ENCODE measurements at places on chromosomes 16 and 17.
A peak's percentile ranks its signal among the peaks of the same experiment; 100 is the strongest.

DNA sequence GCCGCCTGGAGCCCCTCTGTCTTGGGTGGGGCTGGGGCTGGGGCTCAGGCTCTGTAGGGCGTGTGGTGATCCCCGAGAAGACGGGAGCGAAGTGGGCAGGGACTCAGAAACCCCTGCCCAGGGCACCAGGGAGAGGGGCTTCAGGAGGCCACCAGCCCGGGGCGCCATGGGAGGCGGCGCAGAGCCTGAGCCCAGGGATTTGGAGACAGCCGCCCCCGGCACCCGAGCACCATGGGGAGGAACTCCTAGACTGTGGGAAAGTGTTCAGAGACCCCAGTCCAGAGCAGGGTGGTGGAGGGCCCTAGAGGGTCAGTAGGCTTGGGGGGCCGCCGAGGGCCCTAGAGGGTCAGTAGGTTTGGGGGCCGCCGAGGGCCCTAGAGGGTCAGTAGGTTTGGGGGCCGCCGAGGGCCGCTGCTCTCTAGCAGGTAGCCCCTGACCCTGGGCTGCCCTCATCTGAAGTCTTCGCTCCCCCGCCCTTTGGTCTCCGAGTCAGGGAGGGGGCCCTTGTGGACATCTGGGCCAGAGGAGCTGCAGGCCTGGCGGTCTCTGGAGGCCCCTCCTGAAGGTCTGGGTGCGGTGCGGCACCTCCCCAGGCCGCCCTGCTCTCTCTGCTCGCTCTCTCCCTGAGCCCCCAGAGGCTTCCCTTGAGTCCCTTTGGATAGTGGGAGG, 734 bp downstream of the ARHGDIG start:
- no peak for DNase-seq

GRCh38 chr17:19713462-19713861, 2.9 kb downstream of the SLC47A2 start:
- no peak for DNase-seq

DNA sequence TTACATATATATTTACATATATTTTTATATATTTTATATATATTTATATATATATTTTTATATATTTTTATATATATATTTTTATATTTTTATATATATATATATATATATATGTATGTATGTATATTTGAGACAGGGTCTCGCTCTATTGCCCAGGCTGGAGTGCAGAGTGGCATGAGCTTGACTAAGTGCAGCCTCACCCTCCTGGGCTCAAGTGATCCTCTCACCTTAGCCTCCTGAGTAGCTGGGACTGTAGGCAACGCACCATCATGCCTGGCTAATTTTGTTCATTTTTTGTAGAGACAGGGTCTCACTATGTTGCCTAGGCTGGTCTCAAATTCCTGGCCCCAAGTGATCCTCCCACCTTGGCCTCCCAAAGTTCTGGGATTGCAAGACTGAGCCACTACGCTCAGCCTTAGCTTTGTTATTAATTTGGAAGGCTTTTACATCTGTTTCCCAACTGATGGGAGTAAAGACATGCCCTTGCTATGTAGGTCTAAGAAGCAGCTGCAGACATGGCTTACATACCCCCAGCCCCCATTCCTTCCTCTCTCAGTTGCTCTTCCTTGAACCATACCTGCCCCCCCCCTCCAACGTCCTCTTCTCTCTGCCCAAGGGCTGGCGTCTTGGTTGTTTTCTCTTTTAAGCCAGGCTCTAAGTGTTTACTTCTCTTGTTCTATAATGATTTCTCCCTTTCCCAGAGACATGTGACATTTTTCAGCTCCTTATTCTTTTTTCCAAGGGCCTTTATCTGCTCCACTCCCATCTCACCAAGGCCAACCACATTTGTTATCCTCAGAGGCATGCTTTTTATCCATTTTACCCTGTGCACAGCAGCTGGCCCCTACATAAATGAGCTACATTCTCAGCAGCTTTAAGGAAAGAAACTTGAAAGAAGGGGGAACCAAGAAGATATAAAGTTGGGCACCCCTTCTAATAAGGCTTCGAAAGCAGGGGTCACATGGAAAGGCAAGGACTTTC, 64.2 kb upstream of the ATF7IP2 start:
- no peak for DNase-seq

- no peak for DNase-seq
Observed at GRCh38 chr16:59164461-59164860, 430.3 kb upstream of the GOT2 start.

DNA sequence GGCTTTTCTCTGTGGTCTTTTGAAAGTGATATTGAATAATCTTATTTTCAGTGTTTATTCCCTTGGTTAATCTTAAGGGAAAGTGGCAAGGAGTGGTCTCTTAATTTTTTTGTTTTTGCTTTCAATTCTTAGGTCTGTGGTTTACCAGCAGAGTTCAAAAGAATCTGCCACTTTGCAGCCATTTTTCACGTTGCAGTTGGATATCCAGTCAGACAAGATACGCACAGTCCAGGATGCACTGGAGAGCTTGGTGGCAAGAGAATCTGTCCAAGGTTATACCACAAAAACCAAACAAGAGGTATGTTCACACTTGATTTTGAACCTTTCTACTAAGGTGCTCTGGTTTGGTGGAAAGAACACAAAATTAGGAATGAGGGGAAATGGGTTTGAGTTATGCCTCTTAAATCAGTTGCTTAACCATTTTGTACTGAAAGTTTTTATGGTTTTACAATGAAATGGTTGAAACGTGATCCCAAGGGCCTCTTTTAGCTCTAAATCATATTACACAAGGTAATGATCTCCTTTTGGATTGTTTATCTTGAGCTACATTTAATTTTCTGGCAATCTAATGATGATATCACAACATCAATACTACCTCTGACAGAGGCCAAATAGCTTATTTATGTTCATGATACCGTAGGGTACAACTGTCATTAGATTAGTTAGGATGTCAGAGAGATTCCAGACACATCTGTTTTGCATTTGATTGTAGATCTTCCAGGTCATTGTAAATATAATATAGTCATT, 51.6 kb upstream of the CRISPLD2 start:
- no peak for DNase-seq

GRCh38 chr17:72954579-72954978, 137.9 kb downstream of the SLC39A11 start:
- DNase-seq: peak; percentile 21

GRCh38 chr16:25126820-25127232, 15.3 kb downstream of the LCMT1 start:
- DNase-seq: no peak

DNA sequence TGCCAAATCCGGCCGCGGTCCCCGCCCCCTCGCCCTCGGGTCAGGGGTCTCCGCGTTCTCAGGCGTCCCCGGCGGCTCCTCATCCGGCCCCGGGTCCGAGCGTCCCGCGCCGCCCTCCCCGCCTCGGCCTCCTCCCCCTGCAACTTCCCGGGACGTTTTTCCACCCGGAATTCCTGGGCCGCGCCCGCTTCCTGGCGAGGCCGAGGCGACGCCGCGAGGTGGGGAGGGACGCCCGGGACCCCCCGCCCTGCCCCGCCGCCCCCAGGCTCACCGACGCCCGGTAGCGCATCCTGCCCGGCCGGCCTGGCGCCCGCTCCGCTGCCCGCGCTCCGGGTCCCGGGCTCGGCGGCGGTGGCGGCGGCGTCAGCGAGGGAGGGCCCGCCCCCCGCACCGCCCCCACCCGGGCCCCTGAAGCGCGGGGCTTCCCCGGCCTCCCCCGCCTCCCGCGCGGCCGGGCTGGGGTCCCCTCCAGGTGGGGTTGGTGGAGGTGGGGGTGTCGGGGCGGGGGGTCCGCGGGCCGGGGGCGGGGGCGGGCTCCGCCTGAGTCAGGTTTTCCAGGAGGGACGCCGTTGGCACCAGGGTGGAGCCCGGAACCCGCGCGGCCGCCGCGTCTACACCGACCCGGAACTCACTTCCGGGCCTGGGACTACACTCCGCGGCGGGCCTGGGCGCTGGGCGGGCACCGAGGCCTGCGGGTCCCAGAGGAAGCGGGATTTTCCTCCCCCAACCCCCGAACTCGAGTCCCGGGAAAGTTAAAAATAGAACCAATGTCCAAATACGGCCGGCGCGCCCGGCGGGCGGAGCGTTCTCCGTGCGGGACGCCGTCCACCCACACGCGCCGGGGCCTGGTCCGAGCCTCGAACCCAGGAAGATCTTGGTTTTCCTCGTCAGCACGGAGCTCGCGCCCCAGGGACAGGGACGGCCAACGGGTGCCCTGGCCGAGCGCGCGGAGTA, 6.8 kb downstream of the MYO1C start:
- no peak for DNase-seq

- DNase-seq: peak; percentile 43
Observed at GRCh38 chr16:5633845-5634440, 536.3 kb upstream of the EEF2KMT start.

- DNase-seq: peak; percentile 36
Observed at GRCh38 chr16:75919664-75920063, 193.4 kb upstream of the CPHXL start.

GRCh38 chr17:35433075-35433894, 985 bp upstream of the SLFN12 start:
- DNase-seq: peak; percentile 34

- no peak for DNase-seq
Observed at GRCh38 chr17:77873500-77874302, 84.8 kb upstream of the TNRC6C start.

GRCh38 chr16:51391798-51392511, 240.9 kb upstream of the SALL1 start:
- DNase-seq: no peak

- peak; percentile 95 for DNase-seq
Observed at GRCh38 chr17:28728364-28729200, at the start of gene NEK8. Gene NEK8 (plus strand): TSS chr17:28728788. CDS start chr17:28728814, 26 bp downstream.

- no peak for DNase-seq
Observed at GRCh38 chr16:67451704-67452435, 20.9 kb downstream of the HSD11B2 start.

All from pons (tissue), 1 donor.